ENCODE measurements at places on chromosomes 7 and 10.

DNA sequence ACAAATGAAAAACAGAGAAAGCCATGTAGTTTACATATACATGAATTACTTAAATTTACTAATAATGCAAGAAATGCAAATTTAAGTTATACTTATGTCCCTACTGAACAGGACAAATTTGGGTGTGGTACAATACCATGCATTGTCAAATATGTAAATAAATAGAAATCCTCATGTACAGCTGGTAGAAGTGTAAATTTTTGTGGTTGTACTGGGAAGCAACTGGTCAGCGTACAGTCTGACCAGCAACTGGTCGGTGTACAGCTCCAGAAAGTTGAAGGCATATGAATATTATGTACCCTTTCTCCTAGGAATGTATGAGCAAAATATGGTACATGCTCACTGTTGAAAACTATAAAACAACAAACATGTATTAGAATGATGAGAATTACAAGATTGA, 93.9 kb upstream of the TMEM106B start:
- ATAC-seq: no peak

- ATAC-seq: no peak
Measured at GRCh38 chr7:1809070-1809469, 139.0 kb downstream of the ELFN1 start.

DNA sequence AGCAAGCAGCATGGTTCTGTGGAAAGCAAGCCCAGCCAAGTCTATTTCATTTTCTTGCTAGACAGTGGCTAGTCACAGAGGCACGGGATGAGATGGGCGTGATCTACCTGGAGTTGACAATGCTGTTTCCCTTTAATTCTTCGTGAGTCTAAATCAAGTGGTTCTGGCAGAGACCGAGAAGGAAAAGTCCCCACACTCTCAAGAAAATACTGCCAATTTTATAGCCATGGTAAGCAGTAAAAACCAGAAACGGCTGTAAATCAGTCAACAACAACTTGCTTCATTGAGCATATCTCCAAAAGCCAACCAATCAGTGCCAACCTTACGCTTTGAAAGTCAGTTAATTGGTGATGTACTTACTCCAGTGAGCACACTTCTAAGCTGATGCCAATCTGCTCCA, 223.4 kb downstream of the SEC23IP start:
- ATAC-seq: no peak

DNA sequence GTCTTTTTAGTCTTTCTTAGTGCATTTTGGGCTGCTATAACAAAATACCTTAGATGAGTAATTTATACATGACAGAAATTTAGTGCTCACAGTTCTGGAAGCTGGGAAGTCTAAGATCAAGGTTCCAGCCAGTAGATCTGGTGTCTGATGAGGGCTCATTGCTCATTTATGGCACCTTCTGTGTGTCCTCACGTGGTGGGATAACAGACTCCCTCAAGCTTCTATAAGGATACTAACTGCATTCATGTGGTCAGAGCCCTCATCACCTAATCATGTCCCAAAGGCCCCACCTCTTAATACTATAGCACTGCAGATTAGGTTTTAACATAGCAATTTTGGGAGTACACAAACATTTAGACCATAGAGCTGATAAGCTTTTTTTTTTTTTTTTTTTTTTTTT, 80.4 kb downstream of the ZNRF2 start:
- ATAC-seq: no peak

GRCh38 chr10:53664282-53665019, 891.9 kb upstream of the MBL2 start:
- no peak for ATAC-seq

DNA sequence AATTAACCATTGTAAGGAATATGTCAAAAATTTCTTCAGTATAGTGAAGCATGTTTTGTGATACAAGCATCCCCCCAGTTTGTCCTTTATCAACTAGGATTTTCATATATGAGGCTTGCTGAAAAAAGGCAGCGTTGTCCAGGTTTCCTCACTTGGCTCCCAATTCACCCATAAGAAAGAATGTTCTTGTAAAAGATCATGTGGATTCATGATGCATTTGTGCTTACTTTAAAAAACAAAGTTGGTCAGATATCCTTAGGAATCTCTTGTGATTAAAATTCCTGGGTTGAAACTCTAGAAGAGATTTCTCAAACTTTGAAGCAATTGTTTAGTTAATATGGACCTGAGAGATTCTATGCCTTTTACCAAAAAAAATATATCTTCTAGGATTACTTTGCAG, 181.8 kb downstream of the KIAA1217 start:
- ATAC-seq: no peak

DNA sequence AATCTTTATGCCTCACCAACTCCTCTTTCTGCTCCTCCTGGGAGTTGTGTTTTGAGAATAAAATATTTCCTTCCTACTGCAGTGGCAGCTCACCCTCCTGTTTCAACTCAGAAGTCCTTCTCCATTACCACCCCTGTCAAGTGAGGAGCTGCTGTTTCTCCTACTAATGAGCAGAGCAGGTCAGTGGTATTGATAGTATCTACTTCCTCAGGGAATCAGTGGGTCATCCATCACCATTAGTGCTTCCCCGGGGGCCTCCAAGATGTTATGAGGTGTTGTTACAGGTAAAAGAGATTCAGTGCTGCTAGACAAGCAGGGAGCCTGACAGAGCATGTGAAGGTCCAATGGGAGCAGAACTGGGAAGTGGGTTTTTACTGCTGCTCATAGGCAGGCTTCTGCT, 795.2 kb downstream of the REEP3 start:
- ATAC-seq: no peak

DNA sequence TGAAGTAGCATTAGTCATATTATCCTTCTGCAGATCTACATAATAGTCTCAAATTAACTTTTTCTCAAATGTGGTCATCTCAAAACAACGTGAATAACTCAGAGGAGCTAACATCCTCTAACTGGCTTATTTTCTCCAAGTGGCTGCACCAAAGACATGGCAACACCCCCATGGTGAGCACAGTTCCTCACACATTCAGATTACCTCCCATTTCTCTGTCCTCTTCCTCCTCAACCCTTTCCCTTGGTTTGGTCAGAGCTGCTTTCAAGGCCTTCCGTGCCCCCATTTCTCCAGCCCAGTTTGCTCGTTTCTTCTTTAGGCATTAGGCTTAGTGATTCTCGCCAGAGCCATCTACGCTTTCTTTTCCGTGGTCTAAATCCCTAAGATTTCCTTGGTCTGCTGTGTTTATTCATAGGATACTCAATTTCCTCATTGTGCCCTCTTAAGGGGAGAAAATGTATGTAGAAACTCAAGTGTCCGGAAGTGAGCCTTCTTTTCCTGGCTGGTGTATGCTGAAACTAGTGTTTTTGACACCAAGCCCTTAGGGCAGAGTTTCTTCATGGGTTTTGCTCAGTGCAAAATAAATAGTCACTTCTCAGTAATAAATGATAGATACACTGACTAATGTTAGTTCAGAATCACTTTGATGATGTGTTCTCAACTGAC, 2.6 kb downstream of the MET start:
- no peak for ATAC-seq

DNA sequence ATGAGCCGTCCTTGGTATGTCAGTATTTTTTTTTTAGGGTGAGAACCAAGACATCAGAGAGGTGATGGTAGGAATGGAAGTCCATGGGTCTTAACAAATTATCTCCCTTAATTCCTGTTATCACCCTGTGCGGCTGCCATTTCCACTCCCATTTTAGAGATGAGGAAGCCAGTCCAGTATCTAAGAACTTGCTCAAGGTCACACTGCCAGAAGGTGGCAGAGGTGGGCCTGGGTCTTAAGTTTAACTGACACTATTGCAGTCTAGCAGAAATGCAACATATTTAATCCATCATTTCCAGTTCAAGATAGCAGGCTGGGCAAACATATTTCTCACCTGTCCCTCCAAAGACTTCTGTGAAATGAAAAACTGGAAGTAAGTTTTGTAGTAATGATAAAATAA, 108.3 kb downstream of the GLI3 start:
- no peak for ATAC-seq

DNA sequence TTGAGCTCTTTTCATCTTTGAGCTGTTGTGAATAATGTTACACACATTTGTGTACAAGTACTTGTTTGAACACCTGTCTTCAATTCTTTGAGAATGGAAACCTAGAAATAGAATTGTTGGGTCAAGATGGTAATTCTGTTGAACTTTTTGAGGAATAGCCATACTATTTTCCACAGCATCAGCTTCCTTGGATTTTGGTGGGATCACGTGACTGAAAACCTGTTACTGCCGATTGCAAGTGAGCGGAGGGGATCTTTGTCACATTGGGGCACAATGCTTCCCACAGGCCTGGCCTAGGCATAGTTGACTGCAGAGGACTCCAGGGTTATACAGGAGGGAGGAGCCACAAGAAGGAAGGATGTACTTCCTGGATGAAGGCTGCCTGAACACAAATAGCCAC, 21.3 kb upstream of the CACUL1 start:
- ATAC-seq: no peak

- ATAC-seq: no peak
Measured at GRCh38 chr7:40658729-40659128, 523.9 kb downstream of the SUGCT start.

DNA sequence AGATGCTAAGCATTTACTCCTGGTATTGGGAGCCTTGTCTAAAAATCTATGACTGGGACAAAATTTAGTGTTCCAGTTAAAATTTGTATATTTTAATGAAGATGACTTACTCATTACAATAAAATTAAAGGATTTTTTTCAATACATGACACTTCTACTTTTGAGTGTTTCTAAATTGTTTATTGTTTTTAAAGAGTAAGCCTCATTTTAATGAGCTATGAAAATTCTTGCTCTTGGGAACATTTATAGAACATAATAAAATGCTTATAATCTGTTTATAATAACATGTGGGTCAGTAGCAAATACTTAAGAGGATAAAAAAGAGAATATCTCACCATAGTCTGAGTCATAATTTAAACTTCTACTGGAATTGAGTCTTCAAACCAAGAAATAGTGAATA, 149.5 kb downstream of the PLCE1 start:
- ATAC-seq: no peak

GRCh38 chr10:102208311-102209035, 17.6 kb upstream of the ELOVL3 start:
- ATAC-seq: no peak

DNA sequence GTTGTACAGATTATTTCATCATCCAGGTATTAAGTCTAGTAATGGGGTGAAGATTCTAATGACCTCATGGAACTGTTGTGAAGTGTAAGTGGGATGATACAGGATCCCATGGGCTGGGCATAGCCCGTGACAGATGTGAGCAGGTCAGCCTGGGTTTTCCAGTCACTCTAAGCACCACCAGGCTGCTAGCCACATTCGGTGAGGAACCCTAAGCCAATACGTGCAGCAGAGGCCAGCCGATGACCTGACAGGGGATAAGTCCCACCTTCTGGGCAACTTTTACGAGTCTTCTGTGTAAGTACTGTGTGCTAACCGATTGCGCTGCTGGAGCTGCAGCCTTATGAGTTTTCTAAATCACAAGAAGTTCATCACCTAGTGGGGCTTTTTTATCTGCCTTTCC, 7.3 kb downstream of the ZNF503 start:
- no peak for ATAC-seq

- peak; percentile 58 for ATAC-seq
Measured at GRCh38 chr10:14926061-14926470, 27.8 kb downstream of the DCLRE1C start.

DNA sequence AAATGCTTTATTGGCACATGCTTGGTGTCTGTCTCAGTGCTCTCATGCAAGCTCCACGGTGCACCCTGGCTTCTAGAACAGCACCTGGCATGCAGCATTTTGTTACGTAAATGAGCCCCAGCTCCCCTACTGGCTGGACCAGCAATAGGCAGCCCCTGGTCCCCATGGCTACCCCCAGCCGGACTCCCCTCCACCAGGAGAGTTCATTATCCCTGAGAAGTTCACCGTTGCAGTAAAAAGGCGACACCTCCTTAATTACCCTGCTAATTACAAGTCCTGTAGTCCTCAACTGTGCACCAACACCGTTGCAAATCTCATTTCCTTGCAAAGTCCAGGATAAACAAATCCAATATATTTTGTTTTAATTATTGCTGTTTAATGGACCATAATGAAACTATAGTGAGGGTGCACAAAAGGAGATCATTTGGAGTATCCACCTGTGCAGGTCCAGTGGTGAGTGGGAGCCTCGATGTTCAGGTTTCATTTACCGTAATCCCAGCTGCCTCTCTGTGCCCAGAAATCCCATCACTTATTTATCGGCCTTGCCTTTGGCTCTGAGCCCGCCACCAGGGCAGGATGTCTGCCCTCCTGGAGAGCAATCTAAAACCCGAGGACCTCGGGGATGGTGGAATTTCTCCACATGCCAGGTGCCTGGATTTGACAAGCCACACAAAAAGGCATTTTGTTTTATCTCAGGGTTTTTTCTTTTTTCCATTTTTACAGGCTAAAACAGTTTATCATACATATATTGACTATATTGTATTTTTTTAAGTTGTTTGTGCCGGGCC, 12.8 kb upstream of the DRGX start:
- no peak for ATAC-seq

- no peak for ATAC-seq
Measured at GRCh38 chr7:140559410-140559809, 80.1 kb upstream of the MKRN1 start.

GRCh38 chr10:28587970-28588290, 55.0 kb downstream of the WAC start:
- no peak for ATAC-seq

- peak; percentile 70 for ATAC-seq
Measured at GRCh38 chr7:102291056-102291915, 4.6 kb downstream of the SH2B2 start.

DNA sequence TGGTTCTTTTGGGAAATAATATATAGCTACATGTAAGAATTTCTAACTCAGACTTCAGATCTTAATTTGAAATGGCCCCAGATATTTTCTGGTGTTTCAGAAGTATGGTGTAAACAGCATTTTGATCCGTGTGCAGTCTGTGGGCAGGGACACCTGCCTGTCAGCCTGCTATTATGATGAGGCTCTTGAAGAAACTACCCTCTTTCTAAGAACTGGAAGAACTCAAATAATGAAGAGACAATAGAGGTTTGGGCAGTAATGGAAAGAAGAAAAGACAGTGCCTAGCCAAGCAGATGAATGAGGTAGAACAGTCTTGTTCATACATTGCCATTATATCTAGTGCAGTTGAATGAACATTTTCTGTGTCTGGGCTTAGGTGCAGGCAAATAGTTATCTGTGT, 256.6 kb downstream of the ARHGAP21 start:
- ATAC-seq: no peak

- no peak for ATAC-seq
Measured at GRCh38 chr10:124661660-124662180, 82.5 kb downstream of the FAM53B start.

- ATAC-seq: no peak
Measured at GRCh38 chr10:118542745-118543144, 52.7 kb downstream of the PRLHR start.

- ATAC-seq: no peak
Measured at GRCh38 chr7:129443612-129444011, 9.4 kb downstream of the STRIP2 start.

- no peak for ATAC-seq
Measured at GRCh38 chr7:41536122-41536872, 166.6 kb downstream of the INHBA start.

Measured in stimulated activated memory B cell treated with anti-CD40 and anti-IgM and Interleukin-4, amounts not matched to agents 10 μg/mL and 1 μg/mL and 100 μg/mL, for 72 hours (primary cell).